Right lobe of liver (tissue), 6 donors: ENCODE measurements at places on chromosomes 6 and 20. TPM values are rescaled to one million over a fixed set of nuclear protein-coding genes. Genes with fewer than 3 reads are reported as not detected.

BPIFB2 gene
- total RNA-seq, result 0.12 TPM

LY86 gene
- 4.3 TPM for total RNA-seq

NFKBIL1 gene
- total RNA-seq, result 8.2 TPM

CUTA gene
- 107 TPM for total RNA-seq

TCP11 gene
- total RNA-seq, result 0.31 TPM

ZFP57 gene
- total RNA-seq, result not detected

ZC3H12D gene
- 0.86 TPM for total RNA-seq

CENPQ gene
- total RNA-seq, result 1.0 TPM

MAP7 gene
- total RNA-seq, result 17.7 TPM

HBS1L gene
- total RNA-seq, result 34.1 TPM

SLC17A9 gene
- 34.3 TPM for total RNA-seq

ZGPAT gene
- 47.5 TPM for total RNA-seq

ATAT1 gene
- total RNA-seq, result 6.6 TPM

FHL5 gene
- total RNA-seq, result not detected

RAB44 gene
- total RNA-seq, result 0.07 TPM

SLC16A10 gene
- total RNA-seq, result 2.9 TPM

TDRD6 gene
- total RNA-seq, result 0.13 TPM

PNPLA1 gene
- total RNA-seq, result not detected

BTN1A1 gene
- total RNA-seq, result not detected

OGFR gene
- total RNA-seq, result 40.7 TPM

EPB41L2 gene
- 34.0 TPM for total RNA-seq

OOEP gene
- total RNA-seq, result not detected

SYNE1 gene
- 23.4 TPM for total RNA-seq

RBCK1 gene
- total RNA-seq, result 104 TPM

PI16 gene
- not detected for total RNA-seq

PSORS1C1 gene
- not detected for total RNA-seq

BANF2 gene
- not detected for total RNA-seq

SERPINB6 gene
- total RNA-seq, result 30.5 TPM

VARS1 gene
- total RNA-seq, result 37.1 TPM

PAK5 gene
- total RNA-seq, result 0.07 TPM

MEI4 gene
- total RNA-seq, result 0.20 TPM

MCHR2 gene
- not detected for total RNA-seq

MYH7B gene
- 1.0 TPM for total RNA-seq
